ENCODE measurements at places on chromosomes 2 and 18.

DNA sequence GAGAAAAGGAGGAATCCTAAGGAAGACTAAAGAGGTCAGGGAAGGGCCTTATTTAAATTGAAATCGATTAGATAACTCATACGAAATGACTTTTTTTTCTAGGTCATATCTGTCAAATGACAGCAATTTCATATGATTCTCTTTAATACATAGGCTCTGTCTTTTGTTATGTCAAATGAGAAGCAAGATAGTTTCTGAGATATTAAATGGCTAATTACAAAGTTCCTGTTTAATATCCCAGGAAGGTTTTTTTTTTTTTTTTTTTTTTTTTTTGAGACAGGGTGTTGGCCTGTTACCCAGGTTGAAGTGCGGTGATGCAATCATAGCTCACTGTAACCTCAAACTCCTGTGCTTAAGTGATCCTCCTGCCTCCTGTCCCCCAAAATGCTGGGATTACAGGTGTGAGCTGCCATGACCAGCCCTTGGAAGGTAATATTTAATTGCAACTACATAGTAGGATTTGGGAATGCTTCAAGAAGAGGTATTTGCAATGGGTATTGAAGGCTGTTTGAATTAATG is 48.0 kb upstream of the RMND5A start:
- no peak for DNase-seq

DNA sequence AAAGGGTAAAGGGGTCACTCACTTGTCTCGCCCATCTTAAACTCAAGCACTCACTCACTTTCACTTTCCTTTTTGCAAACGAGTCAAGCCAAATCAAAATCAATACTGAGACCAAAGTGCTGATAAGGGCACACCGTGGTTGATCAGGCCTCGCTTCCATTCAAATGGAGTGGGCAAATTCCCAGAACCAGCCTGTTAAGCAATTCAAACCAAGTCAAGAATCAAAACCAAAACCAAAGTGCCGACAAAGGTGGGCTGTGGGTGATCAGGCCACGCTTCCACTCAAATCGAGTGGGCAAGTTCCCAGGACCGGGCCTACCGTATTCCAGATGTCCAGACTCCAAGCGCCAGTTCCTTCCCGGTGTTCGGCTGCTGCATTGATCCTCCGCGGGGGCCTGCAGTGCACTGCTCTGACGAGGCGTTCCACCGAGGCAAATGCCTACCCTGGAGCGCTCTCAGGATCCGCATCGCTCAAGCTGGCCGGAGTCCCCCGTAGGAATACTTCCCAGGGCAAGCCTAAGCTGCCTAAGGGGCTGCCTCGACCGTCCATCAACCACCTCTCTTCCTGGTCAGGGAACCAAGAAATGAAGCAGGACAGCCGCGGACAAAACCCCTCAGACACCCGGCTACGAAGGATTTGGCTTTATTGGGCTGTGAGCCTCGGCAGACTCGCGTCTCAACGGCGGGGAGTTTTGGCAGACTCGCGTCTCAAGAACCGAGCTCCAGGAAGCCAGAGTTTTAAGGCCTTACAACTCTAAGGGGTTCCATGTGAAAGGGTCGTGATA is 89.9 kb upstream of the SLC1A4 start:
- no peak for DNase-seq

DNA sequence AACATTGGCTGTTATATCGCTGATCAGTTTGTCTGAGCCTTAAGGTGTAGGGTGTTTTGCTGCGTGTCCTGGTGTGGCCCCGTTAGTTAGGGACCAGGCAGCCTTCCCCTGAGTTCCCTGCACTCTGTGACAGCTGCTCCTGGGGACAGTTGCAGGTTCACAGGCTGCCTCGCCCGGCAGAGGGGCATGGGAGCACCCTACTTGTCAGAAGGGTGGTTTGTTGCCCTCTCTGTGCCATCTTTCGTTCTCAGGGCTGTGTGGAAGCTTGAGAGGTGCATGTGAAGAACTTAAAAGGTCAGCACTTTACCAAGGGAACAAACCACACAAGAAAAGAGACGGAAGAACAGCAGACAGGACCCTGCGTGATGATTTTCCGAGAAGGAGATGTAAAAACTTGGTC is 159.6 kb downstream of the LDLRAD4 start:
- no peak for DNase-seq

DNA sequence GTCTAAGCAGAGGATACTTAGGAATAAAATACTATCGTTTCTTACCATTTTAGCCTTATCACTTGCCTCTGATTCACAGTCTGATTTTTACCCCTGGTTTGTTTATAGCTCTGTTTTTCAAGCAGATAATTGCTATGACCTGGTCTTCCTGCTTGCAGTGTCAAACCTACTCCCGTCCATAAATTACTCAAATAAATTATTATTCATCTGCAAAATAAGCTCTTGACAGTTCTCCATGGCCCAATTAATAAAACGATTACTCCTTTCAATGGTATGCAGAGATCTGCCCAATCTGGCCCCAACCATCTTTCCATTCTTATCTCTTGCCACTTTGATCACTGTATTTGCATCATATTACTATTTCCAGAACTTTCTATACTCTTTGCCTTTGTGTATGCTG is 354.0 kb downstream of the CCDC85A start:
- no peak for DNase-seq

DNA sequence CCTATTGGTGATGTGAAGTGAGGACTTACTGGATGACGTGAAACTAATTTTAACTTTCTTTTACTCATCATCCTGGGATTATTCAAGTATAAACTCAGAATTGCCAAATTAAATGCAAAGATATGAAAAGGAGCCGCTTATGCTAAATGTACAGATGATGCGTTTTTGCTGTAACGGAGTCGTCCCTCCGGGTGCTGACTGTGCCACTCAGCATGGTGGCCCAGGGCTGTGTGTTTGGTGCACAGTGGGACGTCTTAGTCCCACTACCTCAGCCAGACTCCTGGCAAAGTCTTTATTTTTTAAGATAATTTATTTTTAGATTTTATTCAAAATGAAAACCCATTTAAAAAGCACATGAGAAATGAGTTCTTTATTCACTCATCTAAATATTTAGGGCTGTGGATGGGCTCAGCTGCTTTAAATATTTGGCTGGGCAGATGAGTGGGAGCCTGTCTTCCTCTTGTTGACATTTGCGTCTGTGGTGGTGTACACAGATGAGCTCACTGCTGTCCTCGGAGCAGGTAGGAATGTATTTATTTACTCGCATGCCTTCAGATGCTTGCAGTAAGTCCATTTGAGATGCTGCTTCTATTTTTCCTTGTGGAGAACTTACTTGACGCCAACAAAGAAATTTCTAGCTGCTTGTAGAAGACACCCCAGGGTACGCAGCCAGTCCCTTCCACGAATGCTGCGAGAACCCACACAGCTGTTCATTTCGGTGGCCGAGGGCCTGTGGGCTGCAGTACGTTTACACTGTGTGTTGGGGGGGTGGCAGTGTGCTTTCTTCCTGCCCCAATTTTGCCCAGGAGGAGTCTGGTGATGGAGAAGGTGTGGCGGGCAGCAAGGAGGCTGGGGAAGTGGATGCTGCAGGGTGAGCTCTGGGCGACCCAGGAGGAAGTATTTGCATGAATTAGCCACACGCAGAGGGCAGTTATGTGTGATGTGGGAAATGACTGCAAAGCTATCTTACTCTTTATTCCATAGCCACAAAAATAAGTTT is 105.0 kb downstream of the AGAP1 start:
- DNase-seq = no peak

- DNase-seq = no peak
These were observed 44.0 kb upstream of the PPP1CB start for GRCh38 chr2:28707592-28707991.

GRCh38 chr2:10919771-10920621 is 8.3 kb downstream of the KCNF1 start:
- DNase-seq = no peak

- no peak for DNase-seq
These were observed 46.7 kb upstream of the LAPTM4A start for GRCh38 chr2:20097889-20098714.

DNA sequence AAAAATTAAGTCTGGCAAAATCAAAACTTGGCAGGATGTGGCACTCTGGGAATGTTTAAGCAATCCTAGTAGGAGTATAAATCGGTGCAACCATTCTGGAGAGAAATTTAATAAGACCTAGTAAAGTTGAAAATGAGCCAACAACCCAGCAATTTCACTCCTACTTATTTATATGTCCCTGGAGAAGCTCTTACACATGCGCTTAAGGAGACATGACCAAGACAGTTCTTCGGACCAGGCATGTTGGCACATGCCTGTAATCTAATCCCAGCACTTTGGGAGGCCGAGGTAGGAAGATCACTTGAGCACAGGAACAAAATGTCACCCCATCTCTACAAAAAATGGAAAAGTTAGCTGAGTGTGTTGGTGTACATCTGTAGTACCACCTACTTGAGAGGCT is 374.6 kb upstream of the LYPD1 start:
- DNase-seq = no peak

DNA sequence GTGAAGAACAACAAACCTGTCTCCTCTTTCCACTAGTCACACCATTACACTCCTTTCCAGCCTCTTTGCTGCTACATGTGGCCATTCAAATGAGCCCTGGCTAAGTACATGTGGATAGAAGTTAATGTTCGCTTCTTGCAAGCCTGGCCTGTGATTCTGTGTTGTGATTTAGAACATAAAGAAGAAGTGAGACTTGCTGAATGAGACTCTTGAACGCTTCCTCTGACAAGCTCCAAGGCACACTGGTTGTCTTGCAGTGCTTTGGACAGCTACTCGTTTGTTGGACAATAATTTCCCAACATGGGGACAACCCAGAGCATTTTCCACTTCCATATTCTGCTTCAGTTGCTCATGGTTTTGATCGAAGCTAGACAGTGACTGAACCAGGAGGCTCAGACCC is 57.3 kb downstream of the CCDC74A start:
- no peak for DNase-seq

- DNase-seq = no peak
These were observed 130.8 kb downstream of the ZNF236 start for GRCh38 chr18:76953156-76953555.

GRCh38 chr2:190503088-190503487 is 31.4 kb downstream of the NEMP2 start:
- no peak for DNase-seq

DNA sequence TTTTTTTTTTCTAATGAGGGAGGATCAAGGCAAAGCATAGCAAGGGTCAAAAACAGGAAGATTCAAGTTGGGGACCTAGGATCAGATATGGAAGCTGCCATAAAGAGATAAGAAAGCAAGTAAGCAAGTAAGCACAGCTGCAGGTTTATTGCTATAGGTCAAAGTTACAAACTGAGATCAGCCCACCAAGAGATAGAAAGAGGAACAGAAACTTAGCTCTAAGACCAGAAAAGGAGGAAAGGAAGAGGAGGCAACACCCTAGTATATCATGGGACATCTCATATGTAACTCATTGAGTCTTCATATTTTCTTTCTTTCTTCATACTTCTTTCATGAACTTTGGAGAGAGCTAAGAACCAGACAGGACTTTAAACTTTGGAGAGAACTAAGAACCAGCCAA is 295.9 kb upstream of the CRIM1 start:
- DNase-seq = no peak

- no peak for DNase-seq
These were observed 76.6 kb downstream of the COBLL1 start for GRCh38 chr2:164764996-164765395.

GRCh38 chr18:2179498-2180183 is 391.7 kb downstream of the METTL4 start:
- DNase-seq = no peak

- DNase-seq = no peak
These were observed 42.6 kb downstream of the CMPK2 start for GRCh38 chr2:6823111-6823510.

DNA sequence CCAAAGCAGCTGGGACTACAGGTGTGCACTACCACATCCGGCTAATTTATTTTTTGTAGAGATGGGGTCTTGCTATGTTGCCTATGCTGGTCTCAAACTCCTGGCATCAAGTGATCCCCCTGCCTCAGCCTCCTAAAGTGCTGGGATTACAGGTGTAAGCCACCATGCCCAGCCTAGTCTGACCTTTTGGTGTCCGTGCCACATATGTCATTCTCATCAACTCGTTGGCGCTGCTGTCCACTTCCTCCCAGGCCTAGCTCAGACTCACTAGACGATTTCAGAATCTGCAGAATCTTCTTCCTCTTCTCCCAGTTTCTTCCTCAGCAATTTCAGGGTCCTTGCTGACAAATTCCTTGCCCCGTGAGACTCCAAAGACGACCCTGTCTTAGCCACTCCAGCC is 39.8 kb upstream of the DNMT3A start:
- no peak for DNase-seq

DNA sequence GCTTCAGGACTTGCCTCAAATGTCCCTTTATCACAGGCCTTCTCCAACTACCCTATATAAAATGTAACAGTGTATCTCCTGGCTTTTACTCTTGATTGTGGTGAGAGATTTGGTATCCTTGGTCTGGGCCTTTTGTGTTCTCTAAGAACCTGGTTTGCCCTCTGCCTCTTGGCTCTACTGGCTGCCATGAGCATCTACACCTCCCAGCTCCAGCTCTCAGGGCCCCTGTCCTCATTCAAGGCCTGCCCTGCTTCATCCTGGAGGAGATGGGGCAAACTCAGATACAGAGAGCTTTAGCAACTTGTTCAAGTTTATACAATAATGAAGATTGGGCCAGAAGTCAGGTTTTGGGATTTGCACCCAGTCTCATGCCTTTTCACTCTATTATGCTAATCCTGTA is 45.0 kb downstream of the QPCT start:
- DNase-seq = no peak

- no peak for DNase-seq
These were observed 36.6 kb downstream of the FAM178B start for GRCh38 chr2:96949701-96950350.

GRCh38 chr2:191625016-191625415 is 52.9 kb upstream of the NABP1 start:
- no peak for DNase-seq

- DNase-seq = no peak
These were observed 118.0 kb upstream of the STPG4 start for GRCh38 chr2:47272905-47273758.

DNA sequence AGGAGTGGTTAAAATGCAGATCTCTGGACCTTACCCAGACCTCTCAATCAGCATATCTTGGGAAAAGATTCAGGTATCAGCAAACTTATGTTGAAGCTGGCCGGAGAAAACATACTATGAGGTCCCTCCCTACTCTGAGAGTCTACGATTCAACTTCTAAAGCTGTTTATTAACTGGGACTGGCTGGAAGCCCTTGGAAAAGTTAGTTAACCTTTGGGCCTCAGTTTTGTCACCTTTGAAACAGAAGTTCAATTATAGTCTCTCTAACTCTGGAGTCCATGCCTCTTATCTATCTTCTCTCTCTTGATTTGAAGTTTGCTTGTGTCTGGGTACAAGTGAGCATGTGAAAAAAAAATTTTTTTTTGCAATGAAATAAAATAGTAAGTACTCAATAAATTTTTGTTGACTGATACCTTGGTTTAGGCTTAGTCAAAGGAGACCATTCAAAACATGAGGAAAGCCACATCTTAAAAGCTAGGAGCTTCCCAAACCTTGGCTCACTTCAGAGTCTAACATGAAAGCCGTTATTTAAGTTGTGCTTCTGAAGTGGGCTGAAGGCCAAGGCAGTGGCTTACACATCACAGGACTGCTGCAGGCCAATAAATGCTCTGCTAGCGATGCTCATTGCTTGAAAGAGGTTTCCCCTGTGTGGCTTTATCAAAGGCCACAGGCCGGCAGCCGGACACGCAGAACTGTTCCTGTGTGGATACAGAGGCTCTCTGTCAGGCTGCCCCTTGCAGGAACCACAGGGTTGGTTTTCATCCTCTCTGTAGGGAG is 110.6 kb upstream of the FAM136A start:
- no peak for DNase-seq

Data from cortex of kidney (tissue), 1 donor.